ENCODE measurements at places on chromosomes 3 and 15.

- no peak for DNase-seq
These were observed 77.5 kb downstream of the RPN1 start for GRCh38 chr3:128573160-128573559.

- DNase-seq: no peak
These were observed 35.3 kb downstream of the EFHB start for GRCh38 chr3:19898721-19899120.

DNA sequence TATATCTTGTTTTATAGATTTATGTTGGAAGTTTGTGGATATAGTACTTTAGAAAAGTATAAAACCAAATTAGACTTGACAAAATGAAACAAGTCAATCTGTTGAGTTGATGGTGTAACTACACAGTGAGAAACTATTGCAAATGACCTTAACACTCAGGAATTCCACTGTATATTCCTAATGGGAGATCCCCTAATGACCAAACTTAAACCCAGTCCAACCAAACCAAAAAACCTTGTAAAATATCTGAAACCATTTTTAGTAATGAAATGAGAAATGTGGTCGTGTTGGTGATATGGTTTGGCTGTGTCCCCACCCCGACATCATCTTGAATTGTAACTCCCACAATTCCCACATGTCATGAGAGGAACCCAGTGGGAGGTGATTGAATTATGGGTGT is 31.9 kb upstream of the ATP13A3 start:
- DNase-seq: no peak

DNA sequence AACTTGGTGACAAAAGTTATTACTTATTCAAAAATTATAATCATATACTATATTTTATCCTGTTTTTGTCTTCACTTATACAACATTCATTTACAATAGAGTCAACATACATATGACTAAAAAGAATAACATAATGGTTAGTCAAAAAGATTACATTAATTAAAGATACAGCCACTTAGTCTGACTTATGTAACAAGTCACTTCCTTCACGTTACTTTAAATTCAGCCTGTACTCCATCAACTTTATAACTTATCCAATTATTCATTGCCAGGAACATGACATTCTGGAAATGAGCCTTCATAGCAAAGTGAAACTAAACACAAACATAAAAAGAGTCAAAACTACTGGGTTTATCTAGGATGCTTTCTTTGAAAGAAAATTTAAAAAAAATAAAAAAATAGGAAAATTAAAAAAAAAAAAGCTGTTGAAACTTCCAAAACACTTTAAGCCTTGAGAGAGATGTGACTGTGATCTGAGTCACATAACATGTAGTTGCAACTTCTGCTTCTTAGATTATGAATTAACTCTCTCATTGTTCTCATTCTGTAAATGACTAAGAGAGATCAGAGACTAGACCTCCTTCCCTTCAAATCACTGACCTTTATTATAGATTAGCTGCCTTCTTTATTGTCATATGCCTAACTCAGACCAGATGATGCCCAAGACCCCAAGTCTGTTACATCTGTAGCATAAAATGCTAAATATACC is 107.8 kb downstream of the MYRIP start:
- DNase-seq: no peak

GRCh38 chr3:51966486-51966885 is 768 bp downstream of the PCBP4 start:
- DNase-seq: no peak

DNA sequence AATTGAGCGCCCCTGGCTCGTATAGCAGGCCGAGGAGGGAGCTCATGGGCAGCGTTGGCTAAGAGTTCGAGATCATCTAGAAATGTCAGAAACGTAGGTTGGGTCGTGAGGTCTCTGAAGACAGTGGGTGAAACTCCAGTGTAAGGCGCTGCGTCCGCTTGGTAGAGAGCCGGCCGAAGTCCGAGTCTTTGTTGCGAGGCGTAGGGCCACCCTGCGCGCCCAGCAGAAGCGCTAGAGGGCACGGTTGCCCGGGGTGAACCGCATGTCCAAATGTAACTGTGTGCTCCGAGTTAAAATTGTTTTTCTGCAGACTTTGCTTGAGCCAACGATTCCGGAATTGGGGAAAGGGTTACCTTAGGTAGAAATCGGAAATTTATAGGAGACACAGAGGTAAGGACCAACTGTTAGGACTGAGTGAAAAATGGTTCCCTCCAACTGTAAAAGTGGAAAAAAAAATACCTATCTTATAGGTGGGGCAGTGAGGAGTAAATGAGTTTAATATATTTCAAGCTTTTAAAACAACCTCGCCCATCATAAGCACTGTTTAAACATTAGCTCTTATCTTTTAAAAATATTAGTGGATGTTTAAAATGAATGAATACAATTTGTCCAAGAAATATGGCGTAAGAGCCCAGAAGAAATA is 993 bp upstream of the SIAH2 start:
- DNase-seq: no peak

- DNase-seq: no peak
These were observed 230.7 kb downstream of the BBX start for GRCh38 chr3:107753494-107753893.

- no peak for DNase-seq
These were observed 93.4 kb downstream of the IL12A start for GRCh38 chr3:160081958-160082533.

DNA sequence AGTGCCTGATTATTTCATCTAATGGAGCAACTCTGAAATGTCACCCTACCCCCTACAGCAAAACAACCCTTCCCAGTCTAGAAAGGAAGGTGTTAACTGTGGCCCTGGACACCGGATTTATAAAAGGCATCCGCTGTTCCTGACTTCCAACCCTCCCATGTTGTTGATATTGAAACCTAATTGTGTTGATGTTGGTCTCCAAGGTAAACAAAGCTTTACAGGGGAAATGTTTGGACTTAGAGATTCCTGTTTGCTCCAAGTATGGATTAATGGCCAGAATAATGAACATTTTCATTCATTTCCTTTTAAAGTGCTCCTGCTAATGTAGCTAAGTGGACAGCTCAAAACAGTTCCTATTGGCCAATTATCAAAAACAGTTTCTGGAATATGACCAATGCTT is 19.4 kb upstream of the LMCD1 start:
- no peak for DNase-seq

- DNase-seq: no peak
These were observed 26.3 kb downstream of the SCN11A start for GRCh38 chr3:39025222-39025970.

GRCh38 chr15:33191591-33191990 is 2.9 kb downstream of the FMN1 start:
- no peak for DNase-seq

DNA sequence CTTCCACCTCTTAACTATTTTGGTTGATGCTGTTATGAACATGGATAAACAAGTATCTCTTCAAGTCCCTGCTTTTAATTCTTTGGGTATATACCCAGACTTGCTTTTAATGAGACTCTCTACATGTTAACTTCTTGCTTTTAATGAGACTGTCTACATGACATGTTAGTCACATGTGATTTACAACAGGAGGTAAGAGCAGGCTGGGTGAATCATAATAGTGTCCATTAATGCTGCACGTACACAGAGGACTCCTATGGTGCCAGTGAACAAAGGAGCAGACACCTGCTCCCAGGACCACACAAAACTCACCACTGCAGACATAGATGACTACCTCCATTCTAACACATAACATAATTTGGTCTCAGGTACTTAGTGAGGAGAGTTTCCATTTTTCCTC is 273.4 kb upstream of the NSMCE3 start:
- no peak for DNase-seq

- DNase-seq: no peak
These were observed 26.4 kb upstream of the TNFAIP8L3 start for GRCh38 chr15:51121118-51121517.

- no peak for DNase-seq
These were observed 65.6 kb upstream of the POLG start for GRCh38 chr15:89400116-89400781.

- DNase-seq: no peak
These were observed 539 bp upstream of the LAMB2 start for GRCh38 chr3:49133226-49133951.

DNA sequence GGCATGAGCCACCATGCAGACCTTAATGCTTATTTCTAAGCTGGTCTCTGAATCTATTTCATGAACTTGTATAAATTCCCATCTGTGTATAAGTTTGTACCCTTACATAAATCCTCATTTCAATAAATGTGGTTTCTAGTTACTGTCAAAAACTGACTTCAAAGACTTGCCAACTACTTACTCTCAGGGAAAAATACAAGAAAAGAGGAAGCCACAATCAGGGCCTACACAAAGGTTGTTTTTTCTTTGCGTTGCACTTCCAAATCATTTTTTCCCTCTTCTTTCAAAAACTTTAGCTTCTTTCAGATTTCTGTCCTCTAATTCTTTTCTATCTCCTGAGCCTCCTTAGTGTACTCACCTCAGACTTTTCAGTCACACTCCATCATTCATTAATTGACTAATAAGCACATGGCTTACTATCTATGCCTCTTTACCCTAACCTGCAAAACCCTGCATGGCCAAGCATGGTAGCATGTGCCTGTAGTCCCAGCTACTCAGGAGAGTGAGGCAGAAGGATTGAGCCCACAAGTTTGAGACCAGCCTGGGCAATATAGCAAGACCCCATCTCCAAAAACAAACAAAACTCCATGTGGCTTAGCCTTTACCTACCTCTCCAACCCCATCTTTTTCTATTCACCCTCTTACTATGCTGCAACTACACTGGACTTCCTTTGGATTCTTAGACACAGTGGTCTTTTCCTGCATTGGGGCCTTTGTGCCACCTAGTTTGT is 37.7 kb downstream of the BUB1B start:
- no peak for DNase-seq

DNA sequence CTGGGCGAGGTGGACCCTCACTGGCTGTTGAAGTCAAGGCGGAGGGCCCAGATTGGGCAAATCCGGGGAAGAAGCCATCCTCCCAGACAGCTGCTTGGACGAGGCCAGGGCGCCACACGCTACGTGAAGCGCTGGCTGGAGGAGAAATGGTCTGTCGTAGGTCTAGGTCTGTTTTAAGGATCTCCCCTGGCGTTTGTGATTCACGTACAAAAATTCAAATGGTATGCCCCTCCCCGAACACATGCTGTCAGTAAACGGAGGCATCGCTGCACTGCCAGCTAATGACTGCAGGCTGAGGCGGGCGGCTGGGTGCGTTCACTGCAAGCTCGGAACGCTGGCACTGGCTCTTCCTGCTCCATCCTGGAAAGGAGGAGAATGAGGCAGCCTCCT is 69.9 kb downstream of the EPHB3 start:
- no peak for DNase-seq

- no peak for DNase-seq
These were observed 12.3 kb downstream of the RHOA start for GRCh38 chr3:49399461-49399860.

GRCh38 chr3:50447290-50447840 is 56.1 kb downstream of the CACNA2D2 start:
- no peak for DNase-seq

GRCh38 chr3:32460031-32460749 is 42.5 kb downstream of the CMTM6 start:
- DNase-seq: no peak

- no peak for DNase-seq
These were observed 55.0 kb downstream of the TCF12 start for GRCh38 chr15:56973463-56973862.

- no peak for DNase-seq
These were observed 58.2 kb downstream of the QTRT2 start for GRCh38 chr3:114114719-114115118.

DNA sequence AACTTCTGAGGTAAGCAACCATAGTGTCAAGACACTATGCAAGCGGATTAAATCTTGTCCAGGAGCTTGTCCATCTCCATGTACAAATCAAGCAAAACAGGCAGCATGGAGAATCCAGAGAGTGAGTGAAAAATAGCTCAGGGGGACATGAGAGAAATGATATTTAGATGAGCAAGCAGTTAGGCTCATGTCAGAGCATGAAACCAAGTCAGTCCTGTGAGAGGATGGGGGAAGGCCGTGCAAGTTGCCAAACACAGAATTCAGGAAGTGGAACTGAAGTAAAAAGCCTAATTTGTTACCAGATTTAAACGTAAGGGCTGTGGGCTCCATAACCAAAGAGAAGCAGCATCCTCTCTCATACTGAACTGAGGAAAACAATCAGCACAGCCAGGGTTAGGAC is 995.9 kb downstream of the MCTP2 start:
- DNase-seq: no peak

DNA sequence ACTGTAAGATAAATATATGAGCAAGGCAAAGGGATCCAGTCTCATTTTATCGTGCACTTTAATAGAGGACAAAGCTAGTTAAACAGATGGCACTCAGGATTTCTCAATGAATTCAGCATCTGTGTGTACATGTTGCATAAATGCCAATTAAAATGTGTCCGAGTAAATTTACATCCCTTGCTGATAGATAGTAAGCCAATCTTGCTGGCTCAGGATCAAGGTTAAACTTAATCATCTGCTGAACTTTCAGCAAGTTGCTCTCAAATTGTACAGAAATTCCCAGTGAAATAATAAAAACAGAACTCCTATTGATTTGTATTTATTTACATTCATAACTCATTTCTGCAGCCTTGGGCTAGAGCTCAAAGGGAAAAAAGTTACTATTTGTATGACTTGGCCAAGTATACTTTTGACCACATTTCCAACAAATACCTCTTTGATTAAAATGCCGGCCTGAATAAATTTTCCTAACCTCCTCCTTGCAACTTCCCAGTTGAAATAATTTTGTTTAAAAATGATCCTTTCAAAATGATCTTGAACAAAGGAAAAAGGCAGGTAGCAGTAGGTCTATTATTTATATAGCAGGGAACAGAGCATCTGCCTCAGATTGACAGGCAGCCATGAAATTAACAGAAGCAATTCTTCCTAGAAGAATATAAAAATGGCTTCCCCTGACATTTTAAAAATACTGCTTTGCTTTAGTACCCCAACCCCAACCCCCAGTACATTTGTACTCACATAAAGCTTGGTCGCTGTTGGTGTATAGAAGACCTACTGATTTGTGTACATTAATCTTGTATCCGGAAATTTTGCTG is 1001.9 kb downstream of the ROBO1 start:
- DNase-seq: no peak

GRCh38 chr3:196609343-196609775 is 30.1 kb upstream of the NRROS start:
- DNase-seq: no peak

DNA sequence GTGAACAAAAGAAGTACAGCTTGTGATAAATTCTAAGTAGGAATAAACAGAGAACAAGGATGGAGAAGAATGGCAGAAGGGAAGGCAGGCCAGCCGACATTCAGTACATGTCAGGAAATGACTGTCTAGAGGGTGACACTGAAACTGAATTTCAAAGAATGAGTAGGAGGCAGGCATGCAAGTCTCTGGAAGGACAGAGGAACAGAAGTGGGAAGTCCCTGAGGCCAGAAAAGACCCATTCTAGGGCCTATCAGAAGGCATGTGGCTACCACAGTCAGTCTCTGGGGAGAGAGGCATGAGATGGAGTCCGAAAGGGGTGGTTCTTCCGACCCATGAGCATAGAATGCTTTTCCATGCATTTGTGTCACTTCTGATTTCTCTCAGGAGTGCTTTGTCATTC is 243.5 kb upstream of the UBE2E2 start:
- DNase-seq: no peak

DNA sequence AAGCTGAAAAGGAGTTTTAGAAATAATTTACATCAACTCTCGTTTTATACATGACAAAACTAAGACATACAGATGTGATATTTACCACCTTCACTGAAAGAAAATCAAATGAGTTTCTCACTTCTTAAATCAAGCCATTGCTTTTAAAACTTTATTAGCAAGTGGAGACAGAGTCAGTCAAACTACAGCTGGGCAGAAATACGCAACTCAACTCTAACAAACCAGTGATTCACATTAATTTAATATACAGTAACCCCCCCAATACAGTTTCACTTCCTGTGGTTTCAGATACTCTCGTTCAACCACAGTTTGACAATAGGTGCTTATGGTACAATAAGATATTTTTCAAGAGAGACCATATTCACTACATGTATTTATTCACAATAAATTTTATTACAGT is 477.1 kb downstream of the MAGI1 start:
- no peak for DNase-seq
